ENCODE measurements at places on chromosomes 6 and 20. TPM values are rescaled to one million over a fixed set of nuclear protein-coding genes. Genes with fewer than 3 reads are reported as not detected.
A peak's percentile ranks its signal among the peaks of the same experiment; 100 is the strongest.

- DNase-seq = no peak
Measured at GRCh38 chr20:24411003-24411833, 58.2 kb upstream of the SYNDIG1 start.

GRCh38 chr20:20366876-20367574 lies 879 bp upstream of the INSM1 start:
- no peak for DNase-seq

The MAK gene
- total RNA-seq = 0.10 TPM

GRCh38 chr6:170344631-170345576 lies 38.3 kb downstream of the FAM120B start:
- peak; percentile 79 for DNase-seq

The LGSN gene
- 0.10 TPM for total RNA-seq

The ARFGEF3 gene
- 8.7 TPM for total RNA-seq

DNA sequence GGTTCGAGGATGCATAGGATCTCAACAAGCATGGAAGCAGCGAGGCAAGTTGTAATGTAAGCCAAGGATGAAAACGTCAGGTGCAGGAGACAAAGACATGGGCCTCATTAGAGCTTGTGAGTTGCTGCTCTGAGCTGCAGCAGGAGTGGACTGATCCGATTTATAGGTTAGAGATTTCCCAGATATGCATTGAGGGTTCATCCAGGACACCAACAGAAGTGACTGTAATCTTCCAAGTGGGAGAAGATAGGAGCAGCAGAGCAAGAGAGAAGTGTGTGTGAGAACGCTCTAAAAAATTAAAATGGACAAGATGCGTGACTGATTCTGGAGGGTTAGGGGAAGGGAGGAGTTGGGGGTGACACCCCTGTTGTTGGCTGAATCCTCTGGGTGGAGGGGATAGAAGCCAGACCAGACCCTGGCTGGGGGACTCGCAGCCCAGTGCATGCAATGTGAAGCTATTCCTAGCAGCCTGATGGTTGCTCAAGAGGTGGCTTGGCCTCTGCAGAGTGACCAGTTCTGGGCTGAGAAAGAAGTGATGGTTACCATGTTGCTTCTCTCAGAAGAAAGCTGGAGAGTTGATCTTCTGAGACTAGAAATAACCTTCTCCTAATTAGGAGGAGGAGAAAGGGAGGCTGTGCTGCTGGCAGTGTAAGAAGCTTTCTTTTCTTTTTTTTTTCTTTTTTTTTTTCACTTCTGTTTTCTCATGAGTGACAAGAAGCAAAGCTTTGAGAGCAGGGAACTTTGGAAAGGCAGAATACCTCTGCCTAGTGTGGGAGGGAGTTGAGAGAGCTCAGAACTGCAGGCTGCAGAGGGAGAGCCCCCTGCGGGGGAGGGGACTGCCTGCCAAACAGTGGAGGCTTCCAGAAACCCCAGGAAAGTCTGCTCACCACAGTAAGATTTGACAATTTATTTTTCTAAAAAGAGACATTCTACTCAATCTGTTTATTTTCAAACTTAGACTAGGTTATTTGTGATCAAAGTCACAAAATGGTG lies 116.9 kb downstream of the SLX4IP start:
- no peak for DNase-seq

DNA sequence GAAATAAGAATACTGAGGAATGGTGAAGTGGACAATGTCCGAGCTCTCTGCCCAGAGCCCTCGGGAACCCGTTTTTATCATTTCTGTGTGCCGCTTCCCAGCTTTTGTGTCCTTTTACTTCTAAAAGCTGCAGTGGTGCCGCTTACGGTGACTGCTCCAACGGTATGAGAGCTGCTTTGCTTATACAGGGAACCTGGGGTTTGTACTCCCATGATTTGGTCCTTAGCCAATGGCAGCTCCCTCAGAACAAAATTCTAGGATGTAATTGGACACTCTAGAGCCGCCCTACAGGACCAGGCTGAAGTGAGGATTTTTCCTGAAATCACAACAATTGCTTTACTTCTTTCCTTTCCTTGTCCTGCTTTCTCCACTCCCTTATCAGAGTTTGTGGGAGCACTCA lies 24.2 kb upstream of the PCSK2 start:
- peak; percentile 20 for DNase-seq

The SOX18 gene
- 0.05 TPM for total RNA-seq

- no peak for DNase-seq
Measured at GRCh38 chr6:143293523-143293922, 157.0 kb downstream of the ADAT2 start.

GRCh38 chr20:4076033-4076432 lies 60.7 kb upstream of the RNF24 start:
- DNase-seq = no peak

All from renal cortical epithelial cell (primary cell).